ENCODE measurements at places on chromosomes 4 and X.

- DNase-seq, result no peak
Observed at GRCh38 chr4:163110442-163110841, 56.2 kb downstream of the NAF1 start.

- peak; percentile 48 for DNase-seq
Observed at GRCh38 chr4:158850800-158851644, 82.2 kb downstream of the FNIP2 start.

DNA sequence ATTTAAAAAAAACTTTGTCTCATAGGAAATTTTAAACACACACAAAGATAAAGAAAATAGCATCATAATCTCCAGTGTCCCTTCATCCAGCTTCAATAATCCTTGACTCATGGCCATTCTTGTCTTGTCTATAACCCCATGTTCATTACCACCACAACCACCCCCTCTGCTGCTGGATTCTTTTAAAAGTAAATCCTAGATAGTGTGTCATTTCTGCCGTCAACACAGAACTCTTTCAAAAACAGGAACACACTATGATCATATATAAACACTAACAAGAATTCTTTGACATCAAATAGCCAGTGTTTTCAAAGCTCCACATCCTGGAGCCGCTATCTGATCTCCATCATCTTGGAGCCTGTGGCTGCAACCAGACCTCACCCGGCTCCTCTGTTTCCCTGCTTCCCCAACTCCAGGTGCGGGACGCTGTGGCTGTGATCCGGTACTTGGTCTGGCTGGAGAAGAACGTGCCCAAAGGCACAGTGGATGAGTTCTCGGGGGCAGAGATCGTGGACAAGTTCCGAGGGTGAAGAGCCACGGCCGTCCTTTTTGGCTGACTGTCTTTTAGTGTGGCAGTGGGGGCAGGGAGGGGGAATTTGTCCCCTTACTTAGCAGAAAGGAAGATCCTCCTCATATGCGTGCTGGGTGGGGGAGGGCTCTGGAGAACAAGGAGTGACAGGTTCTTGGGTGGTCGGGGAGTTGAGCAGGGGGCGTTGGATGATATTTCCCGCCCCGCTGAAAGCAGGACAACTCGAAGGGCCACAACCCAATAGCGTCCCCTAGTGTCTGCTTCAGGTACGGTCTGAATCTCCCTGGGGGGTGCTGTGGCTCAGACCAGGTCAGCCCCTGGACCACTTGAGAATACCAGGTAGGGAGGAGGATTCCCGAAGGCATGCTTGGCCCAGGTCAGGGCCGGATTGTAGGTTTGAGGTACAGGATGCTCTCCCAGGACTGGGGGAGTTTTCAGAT lies 15.6 kb downstream of the XPNPEP2 start:
- peak; percentile 65 for DNase-seq

DNA sequence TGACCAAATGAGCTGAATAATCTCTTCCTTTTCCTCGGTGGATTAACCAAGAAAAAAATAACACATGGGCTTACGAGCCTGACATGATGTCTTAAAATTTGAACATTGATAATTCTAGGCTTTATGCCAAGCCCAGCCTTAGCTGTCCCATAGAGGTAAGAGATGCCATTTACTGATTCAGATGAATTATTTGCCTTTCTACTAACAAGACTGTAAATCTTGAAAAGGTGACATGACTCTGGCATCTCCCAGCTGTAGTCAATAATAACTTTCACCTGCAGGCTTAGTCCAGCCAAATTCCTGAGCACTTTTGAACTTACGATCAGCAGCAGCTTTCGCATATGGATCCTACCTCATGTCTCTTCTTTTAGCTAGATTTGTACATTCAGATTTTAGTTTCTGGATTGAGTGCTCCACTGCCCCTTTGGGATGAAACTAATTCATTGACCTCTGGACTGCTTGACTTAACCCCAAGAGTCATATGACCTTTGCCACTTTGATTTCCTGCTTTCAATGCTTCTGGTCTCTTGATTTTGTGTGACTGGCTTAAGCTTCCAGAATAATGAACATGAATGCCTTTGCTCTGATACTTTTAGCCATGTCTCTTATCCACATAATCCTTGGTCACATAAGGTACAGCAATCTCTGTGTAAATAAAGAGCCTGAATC lies 876.4 kb upstream of the SLIT2 start:
- no peak for DNase-seq

- DNase-seq, result peak; percentile 61
Observed at GRCh38 chrX:80285131-80285773, 135.0 kb upstream of the TENT5D start.

GRCh38 chr4:20925176-20925575 lies 224.9 kb downstream of the PACRGL start:
- DNase-seq, result no peak

- DNase-seq, result no peak
Observed at GRCh38 chr4:118730683-118731082, 45.5 kb downstream of the METTL14 start.

- DNase-seq, result no peak
Observed at GRCh38 chr4:768076-768475, 57.9 kb downstream of the CPLX1 start.

- DNase-seq, result no peak
Observed at GRCh38 chr4:187069398-187069797, 345.7 kb upstream of the FAT1 start.
